ENCODE measurements at places on chromosomes 5 and 9. TPM values are rescaled to one million over a fixed set of nuclear protein-coding genes. Genes with fewer than 3 reads are reported as not detected.

- no peak for DNase-seq
Observed at GRCh38 chr9:97372580-97372979, 39.3 kb upstream of the TDRD7 start.

GRCh38 chr5:62649476-62650113, 71.0 kb downstream of the LRRC70 start:
- no peak for DNase-seq

DNA sequence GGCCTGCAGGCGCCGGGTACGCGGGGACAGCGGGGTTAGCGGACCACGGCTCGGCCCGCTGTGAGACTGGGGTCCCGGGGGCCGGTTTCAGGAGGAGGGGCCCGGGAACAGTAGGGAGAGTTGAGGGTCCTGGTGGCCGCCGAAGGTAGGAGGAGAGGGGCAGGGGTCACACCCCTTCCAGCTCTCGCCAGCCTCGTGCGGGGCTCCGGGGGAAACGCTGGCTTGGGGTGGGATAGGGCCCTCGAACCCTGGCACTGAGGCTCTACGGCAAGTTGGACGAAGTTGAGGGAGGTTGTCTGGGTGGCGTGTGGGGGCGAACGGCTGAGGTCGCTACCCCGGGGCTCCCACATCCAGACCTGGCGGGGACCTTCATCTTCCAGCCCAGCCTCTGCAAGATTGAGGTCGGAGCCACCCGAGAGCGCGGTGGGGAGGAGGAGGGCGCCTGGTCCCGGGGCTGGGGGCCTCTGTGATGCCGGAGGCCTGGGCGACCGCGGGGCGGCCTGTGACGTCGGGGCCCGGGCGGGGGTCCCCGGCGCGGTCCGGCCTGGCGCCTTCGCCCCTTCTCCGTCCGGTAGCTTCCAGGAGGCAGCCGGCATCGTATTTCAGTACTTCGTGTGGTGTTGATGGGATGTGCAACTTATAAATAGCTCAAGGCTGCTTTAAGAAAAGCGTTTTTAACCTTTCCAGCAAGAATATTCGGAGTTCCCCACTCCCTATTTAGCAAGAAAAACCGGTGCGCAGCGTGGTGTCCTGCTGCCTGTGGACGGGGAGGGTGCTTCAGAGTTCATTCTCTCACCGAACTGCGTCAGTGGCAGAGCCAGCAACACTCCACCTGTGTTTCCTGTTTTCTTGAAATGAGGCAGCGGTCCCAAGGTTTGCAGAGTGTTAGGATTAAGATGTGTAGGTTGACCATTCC, 902 bp downstream of the HABP4 start:
- no peak for DNase-seq

DNA sequence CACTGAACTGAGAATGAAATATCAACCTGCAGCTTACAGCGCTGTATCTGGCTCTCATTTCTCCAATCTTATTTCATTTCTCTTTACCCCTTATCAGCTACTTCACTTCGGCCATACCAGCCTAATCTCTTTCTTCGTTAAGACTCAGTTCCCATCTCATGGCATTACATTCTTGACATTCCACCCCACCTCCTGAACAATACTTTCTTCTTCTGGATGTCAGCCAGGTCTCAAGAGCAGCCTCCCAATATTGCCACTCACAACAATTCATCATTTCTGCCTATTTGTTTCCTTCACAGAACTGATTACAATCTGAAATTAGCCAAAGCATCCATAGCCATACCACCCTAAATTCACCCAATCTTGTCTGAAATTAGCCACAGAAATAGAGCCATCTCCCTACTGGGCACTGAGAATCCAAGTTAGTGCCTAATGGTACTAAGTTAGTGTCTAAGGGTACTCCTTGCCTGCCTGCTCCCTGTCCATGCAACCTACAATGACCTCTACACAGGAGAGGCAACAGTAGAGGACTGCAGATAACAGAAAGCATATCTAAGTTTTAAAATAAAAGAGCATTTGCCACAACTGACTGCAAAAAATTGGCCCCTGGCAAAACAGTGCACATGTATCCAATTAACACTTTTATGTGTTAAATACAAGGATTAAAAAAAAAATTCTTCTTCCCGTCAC, 35.2 kb downstream of the SETX start:
- DNase-seq, result no peak

- DNase-seq, result no peak
Observed at GRCh38 chr5:120507800-120508463, 43.8 kb downstream of the PRR16 start.

DNA sequence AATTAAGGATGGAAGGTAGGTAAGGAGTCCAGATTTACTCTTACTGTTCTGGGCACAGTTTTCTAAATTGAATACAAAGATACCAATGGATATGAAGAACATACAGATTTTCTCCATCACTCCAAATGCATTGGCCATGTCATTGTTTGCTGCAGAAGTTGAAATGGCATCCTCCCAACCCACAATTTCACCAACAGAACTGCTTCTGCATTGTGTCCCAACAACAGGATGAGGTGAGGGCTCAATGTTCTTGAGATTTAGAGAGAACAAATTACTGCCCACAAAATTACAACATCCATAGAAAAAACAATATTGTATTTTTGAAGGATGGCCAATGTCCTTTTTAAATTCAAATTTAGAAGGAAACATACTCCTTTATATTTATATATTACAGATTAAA, 88.9 kb downstream of the NUDT12 start:
- DNase-seq, result no peak

GRCh38 chr5:168327019-168327421, 35.6 kb downstream of the WWC1 start:
- DNase-seq, result no peak

Gene SPATA31E1
- 0.03 TPM for polyA plus RNA-seq

Gene CCNO
- polyA plus RNA-seq, result 6.9 TPM

Gene OR13C3
- not detected for polyA plus RNA-seq

Gene CKMT2
- 4.6 TPM for polyA plus RNA-seq

Gene HTR1A
- not detected for polyA plus RNA-seq

Gene PPIC
- polyA plus RNA-seq, result 42.2 TPM
